ENCODE measurements at places on chromosomes 1 and 21.

DNA sequence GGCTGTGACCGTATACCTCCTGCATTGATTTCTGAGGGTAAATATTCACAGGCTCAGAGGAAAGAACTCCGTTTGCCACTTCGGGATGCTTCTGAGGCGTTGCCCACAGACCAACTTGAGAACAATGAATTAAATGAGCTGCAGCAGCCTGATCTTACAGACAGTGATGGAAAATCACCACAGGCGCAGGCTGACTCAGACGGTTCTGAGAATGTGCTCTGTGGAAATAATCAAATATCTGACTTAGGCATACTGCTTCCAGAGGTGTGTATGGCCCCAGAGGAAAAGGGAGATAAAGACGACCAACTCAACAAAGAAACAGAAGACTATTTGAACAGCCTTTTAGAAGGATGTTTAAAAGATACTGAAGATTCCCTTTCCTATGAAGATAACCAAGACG lies 76.7 kb upstream of the SCCPDH start:
- no peak for DNase-seq

- no peak for DNase-seq
Observed at GRCh38 chr21:38440746-38441145, 57.5 kb downstream of the ERG start.

DNA sequence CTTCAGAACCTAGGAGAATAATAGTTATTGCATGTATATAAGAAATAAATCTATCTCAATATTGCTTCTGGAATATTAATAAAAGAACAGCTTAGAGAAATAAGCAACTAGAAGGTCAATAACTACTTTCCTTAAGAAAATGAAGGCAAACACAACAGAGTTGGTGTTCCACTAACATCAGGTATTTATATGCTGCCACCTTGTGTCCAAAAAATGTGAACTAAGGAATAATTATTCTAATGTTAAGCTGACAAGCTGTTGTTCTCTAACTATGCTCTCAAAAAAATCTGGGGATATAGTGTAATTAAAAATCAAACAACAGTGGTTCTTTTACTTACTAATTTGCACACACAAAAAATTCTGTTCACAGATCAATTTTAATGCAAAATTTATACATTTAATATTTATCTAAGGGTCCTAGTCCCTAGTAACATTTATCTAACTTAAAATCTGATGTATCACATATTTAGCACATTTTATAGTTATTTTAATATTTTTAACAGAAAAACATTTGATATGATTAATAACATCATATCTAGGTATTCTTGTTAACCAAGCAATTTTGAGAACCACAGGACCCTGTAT lies 39.6 kb downstream of the UCHL5 start:
- DNase-seq = no peak

GRCh38 chr1:209823143-209824041 lies 4.4 kb upstream of the UTP25 start:
- peak; percentile 22 for DNase-seq

- no peak for DNase-seq
Observed at GRCh38 chr1:18288722-18289121, 181.1 kb downstream of the IGSF21 start.

DNA sequence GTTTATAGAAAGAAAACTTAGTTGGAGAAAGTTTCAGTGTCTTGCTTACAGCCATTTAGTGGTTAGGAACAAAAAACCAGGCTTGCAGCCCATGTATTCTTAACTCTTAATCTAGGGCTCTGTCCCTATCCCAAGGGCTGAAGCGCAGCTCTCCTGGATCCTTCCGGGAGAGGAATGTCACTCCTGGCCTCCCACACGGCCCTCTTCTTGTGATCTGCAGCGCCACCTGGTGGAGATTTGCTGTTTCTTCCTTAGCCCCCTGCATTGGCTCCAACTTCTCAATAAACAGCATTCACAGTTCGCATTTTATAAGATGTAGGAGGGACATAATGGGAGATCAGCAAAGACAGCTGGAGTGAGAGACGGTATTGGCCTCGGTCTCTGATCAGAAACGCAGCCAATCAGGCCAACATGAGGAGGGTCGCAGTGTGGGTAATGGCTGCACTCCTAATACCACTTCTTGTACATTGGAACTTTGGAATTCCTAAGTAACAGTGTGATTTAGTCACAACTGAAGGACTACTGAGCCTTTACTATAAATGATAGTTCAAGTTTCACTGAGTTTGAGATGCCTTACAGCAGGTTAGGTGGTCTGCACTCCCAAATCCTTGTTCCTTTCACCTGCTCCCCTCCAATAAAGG lies 283.4 kb downstream of the ASTN1 start:
- DNase-seq = peak; percentile 58

GRCh38 chr1:125066385-125066784 lies 3881.6 kb downstream of the SRGAP2C start:
- DNase-seq = no peak

Data from activated CD4-positive, alpha-beta memory T cell treated with anti-CD3 and anti-CD28 coated beads for 36 hours (primary cell).